A549 treated with GW870086 at 1 μM for 4 hours (cell line): ENCODE measurements at places on chromosomes 2 and 18. TPM values are rescaled to one million over a fixed set of nuclear protein-coding genes. Genes with fewer than 3 reads are reported as not detected.

The SLC4A3 gene
- total RNA-seq = 2.0 to 3.4 TPM (median 3.0 TPM) in 5 replicates

The POMC gene
- not detected in 5 replicates for total RNA-seq

The ALPI gene
- total RNA-seq = 0.06 to 0.15 TPM in 2 of 5 replicates, not detected in the others

The C1GALT1C1L gene
- total RNA-seq = 1.8 to 3.0 TPM (median 2.6 TPM) in 5 replicates

The NPPC gene
- 0.35 to 0.64 TPM (median 0.43 TPM) in 4 of 5 replicates, not detected in the other for total RNA-seq

The LIMS4 gene
- 0.46 to 1.3 TPM (median 0.74 TPM) in 5 replicates for total RNA-seq

The CCDC102B gene
- total RNA-seq = 0.17 to 0.97 TPM (median 0.37 TPM) in 5 replicates
